Fibroblast of villous mesenchyme (primary cell): ENCODE measurements at places on chromosomes 6 and 20. TPM values are rescaled to one million over a fixed set of nuclear protein-coding genes. Genes with fewer than 3 reads are reported as not detected.

- DNase-seq = no peak
These were observed 887 bp upstream of the AIF1 start for GRCh38 chr6:31614075-31614619.

- DNase-seq = no peak
These were observed 40.5 kb upstream of the GATA5 start for GRCh38 chr20:62516338-62516737.

GRCh38 chr20:57794600-57795341, 85.0 kb upstream of the PMEPA1 start:
- peak; percentile 11 for DNase-seq

The OR2H1 gene
- not detected in 2 replicates for total RNA-seq

The ANKEF1 gene
- 0.97 and 1.3 TPM in 2 replicates for total RNA-seq

DNA sequence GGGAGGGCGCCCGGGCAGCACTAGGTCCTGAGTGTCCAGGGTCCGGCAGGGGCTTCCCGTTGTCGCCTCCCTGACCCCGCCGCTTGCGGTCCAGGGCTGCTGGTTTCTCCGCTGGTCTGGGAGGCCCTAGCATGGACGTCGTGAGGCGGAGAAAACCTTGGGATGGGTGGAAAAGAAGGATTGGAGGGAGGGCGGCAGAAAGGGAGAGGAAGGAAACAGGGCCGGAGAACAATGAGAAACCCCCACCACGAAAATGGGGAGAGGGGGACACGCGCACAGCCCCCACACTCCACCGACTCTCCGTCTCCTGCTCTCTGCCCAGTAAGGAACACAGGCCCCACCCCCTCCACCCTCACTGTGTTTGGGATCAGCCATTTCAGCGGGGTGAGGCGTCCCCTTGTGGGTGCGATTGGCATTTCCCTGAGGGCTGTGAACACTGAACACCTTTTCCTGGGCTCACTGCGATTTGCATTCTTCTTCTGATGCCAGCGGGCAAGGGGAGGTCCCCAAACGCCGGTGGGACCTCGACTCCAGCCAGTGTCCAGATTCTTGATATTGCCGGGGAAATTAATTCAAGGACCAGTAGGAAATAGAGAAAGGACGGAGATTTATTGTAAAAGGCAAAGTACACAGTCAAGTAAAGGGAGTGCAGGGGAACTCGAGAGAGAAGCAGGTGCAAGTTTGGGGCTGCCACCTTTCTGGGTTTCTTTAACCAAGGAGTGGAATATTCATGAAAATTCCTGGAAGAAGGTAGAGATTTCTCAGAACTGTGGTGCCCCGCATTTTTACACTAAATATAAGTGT, 3.3 kb upstream of the RAET1G start:
- peak; percentile 73 for DNase-seq

- DNase-seq = no peak
These were observed 99.5 kb downstream of the POPDC3 start for GRCh38 chr6:105080279-105080678.

The TRIM38 gene
- total RNA-seq = 7.7 and 13.8 TPM in 2 replicates

- peak; percentile 22 for DNase-seq
These were observed 44.8 kb downstream of the ATRN start for GRCh38 chr20:3515379-3516170.

GRCh38 chr6:30568245-30568644, 3.0 kb upstream of the ABCF1 start:
- no peak for DNase-seq

- peak; percentile 9 for DNase-seq
These were observed 381 bp downstream of the MAP3K7 start for GRCh38 chr6:90586546-90586835.

DNA sequence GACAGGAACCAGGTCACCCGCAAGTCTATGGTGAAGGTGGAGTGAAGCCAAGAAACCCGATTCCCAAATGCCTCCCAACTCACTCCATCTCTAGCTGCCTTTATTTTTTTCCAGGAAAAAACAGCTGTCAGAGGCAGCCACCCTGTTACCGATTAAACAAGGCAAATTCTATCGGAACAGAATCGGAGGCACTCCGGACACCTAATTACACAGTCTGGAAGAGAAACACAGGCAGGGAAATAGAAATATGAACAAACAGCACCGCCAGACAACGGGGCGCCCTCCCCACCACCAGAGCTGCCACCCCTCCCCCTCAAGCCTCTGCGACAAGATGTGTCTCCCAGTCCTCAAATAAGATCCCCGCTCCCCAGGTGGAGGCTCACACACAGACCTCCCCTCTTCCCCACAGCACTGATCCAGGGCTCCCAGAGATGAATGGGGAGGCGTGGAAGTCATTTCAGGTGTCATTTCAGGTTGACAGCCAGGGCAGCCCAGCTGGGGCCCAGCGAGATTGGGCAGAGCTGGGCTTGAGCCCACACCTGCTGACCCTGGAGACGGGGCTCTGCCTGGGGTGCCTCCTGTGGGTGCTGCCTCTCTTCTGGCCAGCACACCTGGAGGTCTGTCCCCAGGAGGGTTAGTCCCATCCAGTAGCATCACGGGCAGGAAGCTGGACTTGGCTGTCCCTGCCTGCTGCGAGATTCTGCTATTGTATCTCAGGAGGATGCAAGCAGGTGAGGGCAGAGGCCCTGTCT, 19.8 kb upstream of the VSTM2L start:
- no peak for DNase-seq

DNA sequence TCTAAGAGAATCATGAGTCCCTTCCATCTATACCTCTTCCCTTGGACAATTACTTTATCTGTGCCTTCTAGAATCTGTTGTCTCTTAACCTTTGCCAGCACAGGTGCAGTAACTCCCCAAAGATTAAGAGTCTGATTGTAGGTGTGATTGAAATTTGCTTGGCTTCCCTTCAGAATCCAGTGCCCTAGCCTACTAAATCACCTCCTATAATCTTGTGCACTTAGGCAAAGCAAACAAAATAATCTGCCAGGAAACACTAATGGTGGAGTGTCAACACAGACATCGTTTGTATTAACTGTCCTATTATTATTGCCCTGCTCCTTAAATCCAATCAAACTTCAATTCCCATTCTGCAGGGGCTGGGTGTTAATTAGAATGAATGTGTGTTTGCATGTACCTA, 28.0 kb downstream of the ID4 start:
- DNase-seq = no peak

- DNase-seq = no peak
These were observed 112.0 kb downstream of the ATXN1 start for GRCh38 chr6:16649241-16649640.

DNA sequence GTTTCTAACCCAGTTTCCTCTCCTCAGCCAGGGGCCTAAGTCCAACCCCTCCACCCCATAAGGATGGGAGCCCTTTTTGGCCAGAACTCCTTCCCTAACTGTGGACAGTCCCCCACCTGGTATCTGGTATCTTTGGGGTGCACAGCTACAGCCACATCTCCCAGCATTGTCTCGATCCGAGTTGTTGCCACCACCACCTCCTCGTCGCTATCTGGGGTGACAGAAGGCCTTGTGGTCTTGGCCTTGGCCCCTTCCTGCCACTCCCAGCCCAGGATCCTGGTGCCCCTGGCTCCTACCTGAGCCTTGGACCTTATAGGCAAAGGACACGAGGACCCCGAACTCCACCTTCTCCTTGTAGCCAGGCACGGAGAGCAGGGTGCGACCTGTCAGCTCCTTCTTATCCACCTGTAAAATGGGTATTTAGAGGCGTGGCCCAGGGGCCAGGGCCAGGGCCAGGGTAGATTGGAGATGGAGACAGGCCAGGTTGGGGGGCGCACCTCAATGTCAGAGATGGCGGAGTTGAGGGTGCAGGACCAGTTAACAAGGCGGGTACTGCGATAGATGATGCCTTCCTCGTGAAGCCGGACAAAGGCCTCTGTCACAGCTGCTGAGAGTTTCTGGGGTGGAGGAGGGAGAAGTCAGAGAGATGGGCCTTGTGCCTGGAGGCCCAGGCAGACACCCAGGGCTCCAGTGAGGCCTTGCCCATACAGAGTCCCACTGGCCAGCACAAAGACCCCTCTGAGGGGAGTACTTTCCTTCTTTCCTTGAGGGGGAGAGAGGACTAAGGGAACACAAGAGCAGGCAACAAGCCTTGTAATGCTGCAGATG, 7.2 kb upstream of the VWA7 start:
- DNase-seq = no peak

The C20orf204 gene
- 0.43 and 0.97 TPM in 2 replicates for total RNA-seq

DNA sequence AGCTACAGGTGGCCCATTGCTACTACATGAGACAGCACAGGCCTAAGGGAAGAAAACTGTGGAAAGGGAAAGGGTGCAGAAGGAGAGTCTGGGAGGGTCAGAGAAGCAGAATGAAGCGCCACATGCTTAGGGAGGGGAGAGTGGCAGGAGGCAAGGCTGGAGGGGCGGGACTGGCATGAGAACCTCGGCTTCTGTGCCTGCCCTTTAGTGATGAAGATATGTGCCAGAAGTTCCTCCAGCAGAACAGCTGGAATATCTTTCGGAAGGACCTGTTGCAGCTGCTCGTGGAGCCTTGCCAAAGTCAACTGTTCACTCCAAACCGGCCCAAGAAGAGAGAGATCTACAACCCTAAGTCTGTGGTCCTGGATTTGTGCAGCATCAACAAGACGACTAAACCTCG, 61.8 kb downstream of the CNBD2 start:
- DNase-seq = no peak

- DNase-seq = no peak
These were observed 9.2 kb upstream of the DEFB113 start for GRCh38 chr6:49978332-49979226.

- no peak for DNase-seq
These were observed 32.7 kb upstream of the CRISP1 start for GRCh38 chr6:49898904-49899566.

The RGS19 gene
- 13.0 and 13.2 TPM in 2 replicates for total RNA-seq

GRCh38 chr6:35977308-35977707, 47.1 kb downstream of the SLC26A8 start:
- DNase-seq = no peak

- DNase-seq = no peak
These were observed 450.0 kb upstream of the POU3F2 start for GRCh38 chr6:98384334-98384733.

DNA sequence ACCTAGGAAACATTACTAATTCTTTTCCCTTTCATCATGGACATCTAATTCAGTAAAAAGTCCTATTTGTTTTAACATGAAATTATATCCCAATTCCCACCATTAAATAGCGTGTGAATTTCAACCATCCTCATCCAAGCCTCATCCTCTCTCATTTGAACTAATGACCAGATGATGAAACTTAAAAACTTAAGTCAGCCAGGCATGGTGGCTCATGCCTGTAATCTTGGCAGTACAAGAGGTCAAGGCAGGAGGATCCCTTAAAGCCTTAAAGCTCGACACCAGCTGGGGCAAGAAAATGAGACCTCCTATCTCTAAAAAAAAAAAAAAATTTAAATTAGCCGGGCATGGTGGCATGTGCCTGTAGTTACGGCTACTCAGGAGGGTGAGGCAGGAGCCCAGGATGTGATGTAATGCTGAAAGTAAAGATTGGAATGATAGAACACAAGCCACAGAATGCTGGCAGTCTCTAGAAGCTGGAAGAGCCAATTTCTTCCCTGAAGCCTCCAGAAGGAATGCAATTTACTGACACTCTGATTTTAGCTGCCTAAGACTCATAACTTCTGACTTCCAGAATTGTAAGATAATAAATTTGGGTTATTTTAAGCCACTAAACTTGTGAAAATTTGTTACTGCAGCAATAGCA, 27.1 kb upstream of the HAO1 start:
- peak; percentile 49 for DNase-seq

GRCh38 chr6:106820412-106820852, 154.1 kb downstream of the CD24 start:
- peak; percentile 38 for DNase-seq

- DNase-seq = peak; percentile 35
These were observed 812 bp downstream of the MYMX start for GRCh38 chr6:44217332-44218143.

GRCh38 chr6:140366991-140367390, 992.5 kb upstream of the CITED2 start:
- DNase-seq = peak; percentile 71

- DNase-seq = no peak
These were observed 228.4 kb downstream of the LAMA2 start for GRCh38 chr6:129111346-129111745.

The SHLD1 gene
- 0.97 and 1.7 TPM in 2 replicates for total RNA-seq

DNA sequence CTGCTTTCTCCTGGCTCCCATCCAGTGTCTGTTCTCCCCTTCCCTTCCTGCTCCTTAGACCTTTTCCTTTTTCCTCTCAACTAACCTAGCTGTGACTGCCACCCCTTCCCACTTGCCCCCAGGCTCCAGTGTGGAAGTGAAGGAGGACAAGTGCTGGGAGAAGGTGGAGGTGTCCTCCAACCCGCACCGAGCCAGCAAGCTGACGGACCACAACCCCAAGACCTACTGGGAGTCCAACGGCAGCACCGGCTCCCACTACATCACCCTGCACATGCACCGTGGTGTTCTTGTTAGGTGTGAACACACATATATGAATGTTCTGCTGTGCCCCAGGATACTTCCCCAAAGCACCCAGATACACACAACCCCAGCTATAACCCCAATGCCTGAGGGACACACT, 18.5 kb downstream of the CUL9 start:
- no peak for DNase-seq

DNA sequence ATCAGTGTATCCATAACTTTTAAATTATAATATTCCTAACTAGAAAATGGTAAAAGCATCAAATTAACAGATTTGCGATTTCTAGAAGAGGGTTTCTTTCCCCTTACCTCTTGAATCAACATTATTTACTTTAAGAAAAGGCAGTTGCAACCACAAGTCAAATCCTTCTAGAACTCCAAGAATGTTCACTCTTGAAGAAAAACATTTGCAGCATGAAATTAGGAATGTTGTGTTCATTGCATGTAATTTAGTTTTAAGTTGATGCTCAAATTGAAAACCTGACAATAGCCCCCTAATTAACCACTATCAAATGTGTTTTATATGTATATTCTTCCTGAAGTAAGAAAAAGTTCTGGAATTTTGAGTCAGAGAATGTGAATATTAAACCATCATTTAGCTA, 2.3 kb upstream of the REV3L start:
- DNase-seq = peak; percentile 34

The ZBTB46 gene
- total RNA-seq = 13.8 and 21.3 TPM in 2 replicates

GRCh38 chr6:152600022-152600421, 37.1 kb downstream of the SYNE1 start:
- no peak for DNase-seq

The SCRT2 gene
- total RNA-seq = not detected in 2 replicates

GRCh38 chr20:6882561-6883291, 115.2 kb downstream of the BMP2 start:
- peak; percentile 49 for DNase-seq

- DNase-seq = no peak
These were observed 42.9 kb downstream of the TMEM244 start for GRCh38 chr6:129818251-129818650.
